Spleen (tissue), 13 donors: ENCODE measurements at places on chromosomes 12 and 14. TPM values are rescaled to one million over a fixed set of nuclear protein-coding genes. Genes with fewer than 3 reads are reported as not detected.

The NELL2 gene
- total RNA-seq = 21.8 TPM

DNA sequence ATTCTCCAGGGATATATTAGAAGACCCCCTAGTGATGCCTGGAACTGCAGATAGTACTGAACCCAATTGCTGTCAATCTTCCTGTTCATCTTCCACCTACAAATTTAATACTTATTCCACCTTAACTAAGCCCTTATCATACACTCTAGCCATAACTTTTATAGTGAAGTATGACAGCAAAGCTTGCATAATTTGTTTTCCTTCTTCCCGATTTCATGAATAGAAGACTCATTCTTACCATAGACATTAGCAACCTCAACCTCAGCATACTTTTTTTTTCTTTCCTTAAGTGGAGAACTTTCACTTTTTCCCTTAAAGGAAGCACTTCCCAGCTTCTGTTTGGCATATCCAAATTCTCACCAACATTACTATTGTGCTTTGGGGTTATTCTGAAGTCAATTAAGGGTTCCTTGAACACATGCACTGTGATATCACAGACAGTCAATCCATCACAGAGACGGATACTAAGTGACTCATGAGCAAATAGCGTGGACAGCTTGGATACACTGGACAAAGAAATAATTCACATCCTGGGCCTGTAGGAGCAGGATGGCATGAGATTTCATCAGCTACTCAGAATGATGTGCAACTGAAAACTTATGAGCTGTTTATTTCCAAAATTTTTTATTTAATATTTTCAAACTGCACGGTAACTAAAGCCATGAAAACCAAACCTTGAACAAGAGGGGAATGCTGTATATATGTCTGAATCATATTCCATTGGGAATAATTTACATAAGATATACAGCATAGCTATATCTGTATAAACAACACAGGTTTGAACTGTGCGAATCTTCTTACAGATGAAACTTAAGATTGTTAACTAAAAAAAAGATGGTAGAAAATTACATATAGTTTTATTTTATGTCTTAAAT, 63.9 kb downstream of the SYT1 start:
- no peak for DNase-seq

The NOVA1 gene
- total RNA-seq = 2.8 TPM

DNA sequence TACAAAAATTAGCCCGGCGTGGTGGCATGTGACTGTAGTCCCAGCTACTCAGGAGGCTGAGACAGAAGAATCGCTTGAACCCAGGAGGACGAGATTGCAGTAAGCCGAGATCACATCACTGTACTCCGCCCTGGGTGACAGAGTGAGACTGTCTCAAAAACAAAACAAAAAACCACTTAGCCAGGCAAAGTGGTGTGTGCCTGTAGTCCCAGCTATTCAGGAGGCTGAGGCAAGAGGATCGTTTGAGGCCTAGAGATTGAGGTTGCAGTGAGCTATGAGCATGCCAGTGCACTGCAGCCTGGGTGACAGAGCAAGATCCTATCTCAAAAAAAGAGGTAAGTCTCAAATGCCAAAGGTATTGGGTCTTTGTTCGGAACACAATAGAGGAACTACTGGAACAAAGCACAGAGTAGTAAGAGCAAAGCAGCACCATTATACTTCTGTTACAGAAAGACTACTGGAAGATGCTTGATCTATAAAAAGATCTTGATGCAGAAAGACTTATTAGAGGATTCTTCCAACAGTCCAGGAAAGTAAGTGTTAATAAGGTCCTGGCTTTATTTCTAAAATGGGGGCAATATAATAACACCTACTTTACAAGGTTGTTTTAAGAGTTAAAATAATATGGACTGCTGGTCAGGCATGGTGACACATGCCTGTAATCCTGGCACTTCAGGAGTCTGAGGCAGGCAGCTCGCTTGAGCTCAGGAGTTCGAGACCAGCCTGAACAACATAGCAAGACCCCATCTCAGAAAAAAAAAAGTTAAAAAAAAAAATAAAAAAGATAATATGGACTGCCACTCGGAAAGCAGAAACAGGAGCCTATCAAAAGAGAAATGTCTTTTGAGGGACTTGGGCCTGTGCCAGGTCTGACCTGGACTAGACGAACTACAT, 29.9 kb downstream of the BTBD7 start:
- DNase-seq = no peak

The EFCAB11 gene
- total RNA-seq = 9.6 TPM

DNA sequence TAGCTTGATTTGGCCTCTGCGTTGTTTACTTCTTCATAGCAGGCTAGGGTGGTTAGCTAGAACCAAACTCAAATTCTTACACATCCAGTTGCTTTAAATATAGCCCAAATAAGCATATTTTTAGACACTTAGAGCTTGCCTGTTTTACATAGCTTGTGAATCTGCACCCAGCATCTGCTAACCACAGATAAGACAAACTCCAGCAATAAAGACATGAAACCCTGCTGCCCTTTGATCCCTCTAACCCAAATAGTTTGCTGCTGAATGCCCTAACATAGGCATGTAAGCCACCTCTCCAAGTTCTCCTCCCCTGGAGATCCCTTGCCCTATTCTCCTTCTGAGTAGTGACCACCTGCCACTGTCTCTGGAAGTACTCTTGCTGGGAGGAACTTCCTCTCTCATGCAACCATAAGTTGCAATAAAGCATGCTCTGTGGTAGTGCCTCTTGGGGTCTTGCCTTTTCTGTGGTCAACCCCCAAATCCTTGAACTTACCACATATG, 185.6 kb downstream of the TMEM117 start:
- DNase-seq = no peak

GRCh38 chr12:114697243-114697716, 13.3 kb upstream of the TBX3 start:
- DNase-seq = no peak

DNA sequence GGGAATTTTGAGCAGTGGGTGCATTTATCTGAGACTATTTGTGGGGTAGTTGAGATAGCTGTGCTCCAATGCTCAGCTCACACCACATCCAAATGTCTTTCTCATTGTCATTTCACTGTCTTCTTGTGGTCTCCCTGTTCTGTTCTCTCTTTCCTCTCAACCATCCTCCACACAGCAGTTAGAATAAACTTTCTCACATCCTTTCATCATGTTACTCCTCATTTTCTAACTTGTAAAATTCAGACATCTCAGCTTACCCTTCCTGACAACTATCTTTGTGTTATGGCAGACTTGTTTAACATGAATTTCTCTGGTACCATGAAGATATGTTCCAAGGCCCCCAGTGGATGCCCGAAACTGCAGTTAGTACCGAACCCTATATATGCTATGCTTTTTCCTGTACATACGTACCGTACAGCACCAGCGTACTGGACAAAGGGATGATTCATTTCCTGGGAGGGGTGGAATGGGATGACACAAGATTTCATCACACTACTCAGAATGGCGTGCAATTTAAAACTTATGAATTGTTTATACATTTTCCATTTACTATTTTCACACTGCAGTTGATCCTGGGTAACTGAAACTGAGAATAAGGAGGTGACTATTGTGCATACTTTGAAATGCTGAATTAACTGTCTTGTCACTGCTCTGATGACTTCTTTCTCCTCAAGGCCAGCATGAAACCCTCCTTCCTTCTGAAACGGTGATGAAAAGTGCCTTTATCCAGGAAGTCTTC, 177.1 kb upstream of the SLC38A2 start:
- DNase-seq = no peak

GRCh38 chr12:6914246-6914946, at the start of gene ENO2:
Gene ENO2 (plus strand): TSS chr12:6914580. CDS start chr12:6915833, 1,253 bp downstream.
- peak; percentile 94 for DNase-seq

DNA sequence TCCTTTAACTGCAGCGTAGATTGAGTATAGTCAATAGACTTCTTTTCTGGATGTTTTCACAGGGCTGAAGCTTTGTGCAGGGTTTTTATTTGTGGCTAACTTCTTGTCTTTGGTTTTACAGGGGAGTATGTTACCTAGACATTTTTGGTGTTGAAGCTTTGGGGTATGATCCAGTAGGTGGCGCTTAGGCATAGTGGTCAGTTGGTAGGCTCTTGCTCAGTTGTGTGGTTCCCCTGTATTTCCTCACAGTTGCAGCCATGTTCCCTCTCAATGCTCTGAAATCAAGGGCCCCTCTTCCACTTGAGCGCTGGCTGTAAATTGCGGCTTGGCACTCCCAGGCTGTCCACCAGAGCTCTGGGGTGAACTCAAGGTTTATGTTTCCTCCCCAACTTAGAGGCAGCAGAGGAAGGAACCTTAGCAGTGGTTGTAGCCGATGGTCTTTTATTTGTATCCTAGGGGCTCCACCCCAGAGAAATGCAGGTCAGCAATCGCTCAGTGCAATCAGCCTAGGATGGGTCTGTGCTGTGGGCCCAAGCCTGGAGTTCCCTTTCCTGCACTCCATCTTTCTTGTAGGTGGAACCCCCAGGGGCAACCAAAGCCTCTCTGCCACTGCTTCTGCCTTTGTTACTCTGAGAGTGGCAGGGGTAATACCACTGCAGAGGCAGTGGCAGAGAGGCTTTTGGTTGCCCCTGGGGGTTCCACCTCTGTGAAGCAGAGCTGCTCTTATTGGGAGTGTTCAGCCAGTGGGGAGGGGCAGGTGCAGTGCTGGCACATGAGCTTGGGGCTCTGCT, 55.1 kb downstream of the CMAS start:
- DNase-seq = no peak

DNA sequence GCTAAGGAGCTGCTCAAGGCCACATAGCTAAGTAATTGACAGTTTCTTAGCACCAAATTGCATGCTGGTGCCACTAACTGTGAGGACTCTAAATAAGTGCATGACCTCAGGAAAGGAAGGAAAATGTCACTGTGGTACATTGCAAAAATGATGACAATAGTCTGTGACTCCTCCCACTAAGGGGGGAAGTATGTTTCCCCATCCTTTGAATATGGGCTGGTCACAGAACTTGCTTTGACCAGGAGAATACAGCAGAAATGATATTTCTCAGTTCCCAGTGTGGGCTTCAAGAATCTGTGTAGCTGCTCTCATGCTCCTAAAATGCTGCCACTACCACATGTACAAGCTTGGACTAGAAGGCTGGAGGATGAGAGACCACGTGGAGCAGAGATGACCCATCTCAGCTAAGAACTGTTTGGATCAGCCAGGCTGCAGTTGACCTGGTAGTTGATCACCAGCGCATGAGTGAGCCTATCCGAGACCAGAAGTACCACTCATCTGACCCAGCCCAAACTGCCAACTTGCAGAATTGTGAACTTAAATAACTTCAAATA, 42.2 kb upstream of the NOS1 start:
- DNase-seq = no peak

The SIRT4 gene
- total RNA-seq = 1.3 TPM

DNA sequence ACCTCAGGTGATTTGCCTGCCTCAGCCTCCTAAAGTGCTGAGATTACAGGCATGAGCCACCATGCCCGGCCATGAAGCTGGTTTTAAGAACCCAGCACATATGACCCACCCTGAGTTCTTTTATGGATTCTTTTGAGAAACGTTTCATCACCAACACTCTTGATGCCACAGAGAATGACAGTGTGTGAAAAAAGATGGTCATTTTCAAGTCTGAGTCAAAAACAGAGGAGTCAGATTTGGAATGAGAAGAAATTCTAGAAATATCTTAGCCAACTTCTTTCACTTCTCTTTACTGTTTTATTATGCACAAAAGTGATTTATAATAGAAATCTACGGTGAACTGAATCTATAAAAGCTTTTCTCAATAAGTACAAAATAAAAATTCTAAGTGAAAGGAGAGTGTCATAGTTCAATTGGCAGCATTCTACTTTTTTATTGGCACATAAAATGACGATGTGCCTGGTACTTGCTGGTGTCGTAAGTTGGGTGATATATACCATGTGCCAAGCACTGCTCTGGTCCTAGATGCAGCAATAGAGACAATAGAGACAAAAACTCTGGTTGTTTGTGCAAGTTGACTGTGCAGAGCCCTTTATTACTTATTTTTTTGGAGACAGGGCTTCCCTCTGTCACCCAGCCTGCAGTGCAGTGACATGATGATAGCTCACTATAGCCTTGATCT, 33.9 kb downstream of the CCDC177 start:
- DNase-seq = no peak
